Skin of body (tissue), 3 donors: ENCODE measurements at places on chromosomes 4 and X. TPM values are rescaled to one million over a fixed set of nuclear protein-coding genes. Genes with fewer than 3 reads are reported as not detected.

DNA sequence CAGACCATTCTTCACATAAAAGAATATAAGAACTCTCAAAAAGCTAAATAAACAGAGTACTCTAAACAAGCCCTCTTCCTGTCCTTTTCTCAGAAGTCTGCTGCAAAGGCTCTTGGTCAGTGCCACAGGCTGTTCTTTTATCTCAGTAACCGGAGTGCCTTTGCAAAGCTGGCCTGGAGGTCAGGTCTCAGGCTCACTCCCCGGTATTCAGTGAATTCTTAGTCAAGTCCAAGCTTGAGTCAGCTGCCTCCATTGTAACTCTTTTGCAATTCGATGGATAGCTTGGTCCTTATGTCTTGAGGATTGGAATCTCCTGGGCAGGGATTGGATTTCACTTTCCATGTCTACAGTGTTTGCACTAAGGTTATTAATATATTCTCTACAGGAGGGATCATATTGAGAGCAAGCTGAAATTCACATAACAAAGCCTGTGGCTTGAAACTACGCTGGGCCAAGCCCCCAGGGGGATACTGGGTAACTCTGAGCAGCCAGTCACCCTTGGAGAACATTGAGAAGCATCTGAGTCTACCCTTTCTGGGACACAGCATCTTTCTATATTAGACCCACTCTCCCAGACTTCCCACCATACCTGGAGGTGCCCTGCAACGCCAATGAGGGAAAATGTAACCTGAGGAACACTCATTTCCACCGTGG lies 10.0 kb upstream of the HS6ST2 start:
- DNase-seq = no peak

DNA sequence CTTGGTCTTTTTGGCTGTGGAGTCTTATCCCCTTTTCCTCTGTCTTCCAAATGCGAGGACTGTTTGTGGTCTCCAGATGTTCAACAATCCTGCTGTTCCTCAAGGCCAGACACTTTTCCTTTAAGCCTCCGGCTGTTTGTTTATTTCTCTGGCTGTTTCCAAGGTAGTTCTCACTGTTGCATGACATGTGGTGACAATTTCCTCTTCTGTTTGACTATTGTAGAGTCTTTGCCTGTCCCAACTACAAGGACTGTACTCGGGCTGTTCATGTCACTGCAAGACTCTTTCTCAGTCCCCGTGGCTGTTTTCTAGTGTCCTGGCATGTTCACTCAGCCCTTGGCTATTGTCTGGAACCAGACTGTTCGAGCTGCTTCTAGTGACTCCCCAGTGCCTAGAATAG lies 50.6 kb downstream of the ZNF157 start:
- DNase-seq = no peak

DNA sequence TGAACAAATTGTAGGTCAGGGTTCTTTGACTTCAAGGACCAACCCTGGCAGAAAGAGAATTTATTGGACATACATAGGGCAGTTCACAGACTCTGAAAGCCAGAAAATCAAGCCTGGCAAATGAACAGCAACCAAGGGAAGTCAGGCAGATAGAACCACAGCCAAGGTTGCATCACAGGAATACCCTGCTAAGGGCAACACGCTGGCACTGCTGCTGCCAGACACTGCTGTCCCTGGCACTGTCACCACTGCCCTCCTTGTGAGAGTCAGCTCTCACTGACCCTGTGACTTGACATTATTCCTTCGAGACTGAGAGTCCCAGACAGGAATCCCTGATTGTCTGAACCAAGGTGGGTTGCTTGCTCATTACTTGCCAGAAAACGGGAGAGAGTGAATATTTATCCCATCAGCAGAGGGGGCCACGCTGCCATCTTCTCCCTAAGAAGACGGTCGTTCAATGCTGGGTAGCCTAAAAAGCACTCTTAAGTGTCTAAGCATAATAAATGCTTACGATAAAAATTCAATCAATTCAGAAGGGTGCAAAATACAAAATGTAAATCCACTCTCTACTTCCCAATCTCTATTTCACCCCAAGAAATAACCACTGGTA lies 23.2 kb upstream of the PTTG2 start:
- DNase-seq = no peak

DNA sequence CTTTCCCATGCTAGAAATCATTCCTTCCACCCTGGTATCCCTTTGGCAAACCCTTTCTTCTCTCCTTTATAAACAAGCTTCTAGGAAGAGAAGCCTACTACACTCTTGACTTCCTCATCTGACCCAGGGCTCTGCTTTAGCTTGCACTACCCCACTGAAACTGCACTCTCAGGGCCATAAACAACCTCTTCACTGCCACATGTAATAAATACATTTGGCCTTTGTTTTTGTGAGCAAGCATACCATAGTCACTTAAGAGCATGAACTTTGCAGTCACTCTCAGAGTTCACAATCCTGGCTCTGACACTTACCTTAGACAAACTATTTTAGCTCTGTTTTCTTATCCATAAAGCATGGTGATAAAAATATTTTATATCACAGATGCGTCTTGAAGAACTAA lies 50.7 kb upstream of the USP38 start:
- DNase-seq = no peak

GRCh38 chr4:158788516-158788915 lies 19.7 kb downstream of the FNIP2 start:
- no peak for DNase-seq

- DNase-seq = no peak
Observed at GRCh38 chr4:113559947-113560346, 201.6 kb downstream of the CAMK2D start.

- DNase-seq = no peak
Observed at GRCh38 chrX:50770702-50771101, 43.3 kb downstream of the SHROOM4 start.

DNA sequence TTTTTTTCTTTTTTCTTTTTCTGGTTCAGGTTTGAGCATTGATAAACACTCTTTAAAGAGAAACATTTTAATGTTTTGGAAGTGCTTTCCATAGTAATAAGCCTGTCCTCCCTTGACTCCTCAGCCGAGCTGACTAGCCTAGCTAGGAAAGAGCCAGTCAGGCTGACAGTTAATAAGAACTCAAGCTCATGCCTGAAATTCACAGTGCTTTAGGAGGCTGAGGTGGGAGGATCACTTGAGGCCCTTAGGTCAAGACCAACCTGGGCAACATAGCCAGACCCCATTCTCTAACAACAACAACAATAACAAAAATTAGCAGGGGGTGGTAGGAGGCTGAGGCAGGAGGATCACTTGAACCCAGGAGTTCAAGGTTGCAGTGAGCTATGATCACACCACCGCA lies 53.4 kb upstream of the ZCCHC13 start:
- no peak for DNase-seq

GRCh38 chr4:118586357-118586790 lies 98.8 kb upstream of the METTL14 start:
- no peak for DNase-seq

DNA sequence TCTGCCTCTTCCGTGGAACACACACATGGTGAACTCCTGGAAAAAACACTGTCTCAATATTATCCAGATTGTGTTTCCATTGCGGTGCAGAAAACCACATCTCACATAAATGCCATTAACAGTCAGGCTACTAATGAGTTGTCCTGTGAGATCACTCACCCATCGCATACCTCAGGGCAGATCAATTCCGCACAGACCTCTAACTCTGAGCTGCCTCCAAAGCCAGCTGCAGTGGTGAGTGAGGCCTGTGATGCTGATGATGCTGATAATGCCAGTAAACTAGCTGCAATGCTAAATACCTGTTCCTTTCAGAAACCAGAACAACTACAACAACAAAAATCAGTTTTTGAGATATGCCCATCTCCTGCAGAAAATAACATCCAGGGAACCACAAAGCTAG lies 87.9 kb downstream of the TET2 start:
- DNase-seq = no peak

DNA sequence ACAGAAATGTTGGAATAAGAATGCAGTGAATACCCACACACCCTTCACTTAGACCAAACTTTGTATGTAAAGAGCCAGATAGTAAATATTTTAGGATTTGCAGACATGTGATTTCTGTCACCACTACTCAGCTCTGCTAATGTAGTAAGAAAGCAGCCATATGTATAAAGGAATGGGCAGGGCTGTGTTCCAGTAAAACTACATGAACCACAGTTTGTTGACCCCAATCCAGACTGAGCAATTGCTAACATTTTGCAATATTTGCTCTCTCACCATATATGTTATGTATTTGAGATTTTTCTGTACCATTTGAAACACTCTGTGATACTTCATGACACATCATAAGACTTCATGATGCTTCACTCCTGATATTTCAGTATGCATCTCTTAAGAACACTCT lies 32.0 kb upstream of the TBC1D1 start:
- DNase-seq = no peak

- no peak for DNase-seq
Observed at GRCh38 chrX:23035493-23035892, 35.7 kb downstream of the DDX53 start.

DNA sequence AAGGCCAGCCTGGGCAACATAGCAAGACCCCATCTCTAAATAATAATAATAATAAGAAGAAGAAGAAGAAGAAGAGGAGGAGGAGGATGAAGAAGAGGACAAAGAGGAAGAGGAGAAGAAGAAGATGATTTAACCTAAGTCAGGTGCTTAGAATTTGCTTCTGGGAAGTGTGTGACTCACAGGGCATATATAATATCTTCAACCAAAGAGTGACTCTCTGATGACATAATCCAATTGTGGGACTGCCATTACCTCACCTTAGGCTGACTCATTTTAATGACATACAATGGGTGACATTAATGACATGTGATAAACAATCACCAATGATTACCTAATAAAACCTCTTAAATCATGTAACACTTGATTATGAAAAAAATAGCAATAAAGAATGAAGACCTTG lies 32.7 kb upstream of the MBTPS2 start:
- DNase-seq = no peak

DNA sequence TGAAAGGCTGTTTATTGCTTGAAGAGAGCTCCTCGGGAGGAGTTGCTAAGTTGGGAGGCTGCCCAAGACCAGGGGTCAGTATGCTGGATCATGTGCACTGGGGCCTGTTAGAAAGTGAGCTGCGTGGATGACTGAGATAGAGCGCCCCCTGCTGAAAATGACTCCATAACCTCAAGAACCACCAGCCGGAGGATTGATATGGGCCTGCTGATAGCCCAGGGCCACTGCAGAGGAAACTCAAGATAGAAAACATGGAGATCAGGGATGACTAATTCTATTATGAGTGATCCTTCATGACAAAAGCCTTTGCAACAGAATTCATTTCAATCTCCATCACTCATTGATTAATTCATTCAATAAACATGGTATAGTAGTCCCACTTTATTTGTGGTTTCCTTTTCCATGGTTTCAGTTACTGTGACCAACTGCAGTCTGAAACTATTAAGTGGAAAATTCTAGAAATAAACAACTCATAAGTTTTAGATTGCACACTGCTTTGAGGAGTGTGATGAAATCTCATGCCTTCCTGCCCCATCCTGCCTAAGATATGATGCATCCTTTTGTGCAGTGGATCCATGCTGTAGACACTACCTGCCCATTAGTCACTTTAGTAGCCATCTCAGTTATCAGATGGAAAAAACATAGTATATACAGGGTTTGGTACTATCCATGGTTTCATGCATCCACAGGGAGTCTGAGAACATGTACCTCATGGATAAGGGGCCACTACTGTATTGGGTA lies 126.7 kb upstream of the MBNL3 start:
- DNase-seq = no peak

- DNase-seq = no peak
Observed at GRCh38 chrX:115559672-115560071, 1.3 kb upstream of the PLS3 start.

DNA sequence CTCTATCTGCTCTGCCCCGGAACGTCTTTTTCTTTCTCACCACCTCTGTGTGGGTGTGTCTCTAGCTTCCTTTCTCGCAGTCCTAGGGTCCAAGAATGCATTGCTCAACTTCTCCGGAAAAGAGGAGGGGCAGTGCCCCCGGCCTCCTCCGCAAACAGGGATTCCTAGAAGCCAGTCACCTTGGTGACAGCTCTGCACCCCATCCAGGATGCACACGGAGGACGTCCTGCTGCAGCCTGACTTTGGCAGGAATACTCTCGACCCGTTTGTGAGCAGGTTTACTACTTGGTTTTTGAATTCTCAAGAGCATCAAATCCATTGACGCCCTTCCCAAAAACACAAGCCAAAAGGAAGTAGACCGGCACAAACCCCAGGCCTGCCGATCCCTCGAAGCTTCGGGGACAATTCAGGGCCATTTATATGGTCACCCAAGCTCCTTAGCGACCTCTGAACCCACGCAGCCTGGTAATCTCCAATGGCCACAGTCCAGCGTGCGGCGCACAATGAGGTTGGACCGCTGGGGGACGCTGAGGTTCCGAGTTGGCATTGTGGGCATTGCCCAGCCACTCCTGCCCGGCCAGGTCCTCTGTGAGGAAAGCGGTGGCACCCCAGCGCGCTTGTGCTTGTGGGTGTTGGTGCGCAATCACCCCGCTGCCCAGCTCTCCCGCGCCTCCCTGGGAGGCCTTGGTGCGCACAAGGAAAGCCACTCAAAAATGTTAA lies 9.8 kb downstream of the NKX3-2 start:
- DNase-seq = no peak

DNA sequence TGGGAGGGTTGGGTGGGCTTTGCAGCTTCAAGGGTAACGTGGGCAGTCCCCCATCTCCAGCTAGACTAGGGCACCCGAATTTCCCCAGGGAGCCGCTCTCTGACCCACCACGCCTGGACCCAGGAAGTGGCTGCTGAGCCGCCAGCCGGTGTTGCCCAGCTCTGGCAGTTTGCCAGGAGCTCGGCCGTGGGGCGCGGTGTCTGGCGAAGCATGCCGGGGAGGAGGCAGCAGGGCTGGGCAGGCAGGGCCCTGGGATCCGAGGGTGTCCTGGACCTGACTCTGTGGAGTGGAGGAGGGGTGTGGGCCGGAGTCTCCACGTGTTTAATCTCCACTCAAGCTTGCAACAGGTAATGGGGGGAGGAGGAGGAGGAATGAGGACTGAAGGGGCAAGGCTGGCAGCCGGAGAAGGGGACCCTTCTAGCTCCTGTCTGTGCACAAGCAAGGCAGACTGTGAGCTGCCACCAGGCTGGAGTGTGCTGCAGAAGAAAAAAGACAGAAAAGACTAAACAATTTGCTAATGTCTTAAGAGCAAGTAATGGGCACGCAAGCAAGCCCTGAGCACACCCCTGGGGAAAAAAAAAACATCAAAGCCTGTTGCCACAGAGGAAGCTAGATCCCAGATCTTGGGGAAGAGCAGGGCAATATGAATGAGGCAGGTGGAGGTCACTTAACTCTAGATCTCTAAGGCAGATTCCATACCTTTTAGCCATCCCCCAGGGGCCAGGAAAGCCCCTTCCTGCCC lies 2.4 kb downstream of the LONRF3 start:
- DNase-seq = no peak

DNA sequence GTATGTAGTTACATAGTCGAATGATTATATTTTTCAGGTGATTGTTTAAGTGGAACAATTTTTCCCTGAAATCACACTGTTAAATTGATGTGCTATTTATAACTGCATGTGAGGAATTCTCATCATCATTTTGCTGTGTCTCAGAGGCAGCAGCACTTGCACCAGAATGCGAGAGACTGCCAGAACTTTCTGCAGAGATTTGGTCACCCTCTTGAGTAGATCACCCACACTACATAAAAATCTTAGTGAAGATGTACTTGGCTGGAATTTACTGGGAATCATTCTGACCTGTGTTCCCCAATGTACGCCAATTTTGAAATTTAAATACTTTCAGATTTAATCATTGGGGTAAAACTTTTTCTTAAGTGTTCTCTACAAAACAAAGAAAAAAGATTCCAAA lies 5.4 kb downstream of the UGT2B4 start:
- DNase-seq = no peak

- DNase-seq = no peak
Observed at GRCh38 chr4:143355540-143356217, 19.0 kb downstream of the GAB1 start.

FAT1 gene
- 171 TPM for total RNA-seq

GABRB1 gene
- total RNA-seq = 0.69 TPM

DGKK gene
- not detected for total RNA-seq

NPY2R gene
- 0.20 TPM for total RNA-seq

NHSL2 gene
- 6.9 TPM for total RNA-seq
